GOT3 (cell line): ENCODE measurements at places on chromosomes 1 and 21.

DNA sequence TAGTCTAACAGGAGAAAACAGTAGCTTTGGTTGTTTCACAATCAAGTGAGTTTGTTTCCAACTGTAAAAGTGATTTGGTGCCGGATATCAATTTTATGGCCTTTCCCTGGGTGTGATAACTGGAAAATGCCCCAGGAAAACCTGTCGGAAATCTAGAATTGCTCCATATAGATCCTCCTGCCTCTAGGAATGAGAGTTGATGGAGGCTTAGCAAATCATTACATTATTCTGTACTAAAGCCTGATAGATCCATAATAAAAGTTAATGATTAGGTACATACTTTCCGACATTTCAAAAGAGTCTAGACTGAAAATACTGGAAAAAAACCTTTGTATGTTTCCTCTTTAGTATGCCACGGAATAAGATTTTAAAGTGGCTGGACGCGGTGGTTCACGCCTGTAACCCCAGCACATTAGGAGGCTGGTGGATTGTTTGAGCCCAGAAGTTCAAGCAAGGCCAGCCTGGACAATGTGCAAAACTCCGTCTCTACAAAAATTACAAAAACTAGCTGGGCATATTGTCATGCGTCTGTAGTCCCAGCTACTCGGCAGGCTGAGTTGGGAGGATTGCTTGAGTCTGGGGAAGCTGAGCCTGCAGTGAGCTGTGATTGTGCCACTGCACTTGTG lies 70.0 kb upstream of the SLC45A1 start:
- no peak for DNase-seq

DNA sequence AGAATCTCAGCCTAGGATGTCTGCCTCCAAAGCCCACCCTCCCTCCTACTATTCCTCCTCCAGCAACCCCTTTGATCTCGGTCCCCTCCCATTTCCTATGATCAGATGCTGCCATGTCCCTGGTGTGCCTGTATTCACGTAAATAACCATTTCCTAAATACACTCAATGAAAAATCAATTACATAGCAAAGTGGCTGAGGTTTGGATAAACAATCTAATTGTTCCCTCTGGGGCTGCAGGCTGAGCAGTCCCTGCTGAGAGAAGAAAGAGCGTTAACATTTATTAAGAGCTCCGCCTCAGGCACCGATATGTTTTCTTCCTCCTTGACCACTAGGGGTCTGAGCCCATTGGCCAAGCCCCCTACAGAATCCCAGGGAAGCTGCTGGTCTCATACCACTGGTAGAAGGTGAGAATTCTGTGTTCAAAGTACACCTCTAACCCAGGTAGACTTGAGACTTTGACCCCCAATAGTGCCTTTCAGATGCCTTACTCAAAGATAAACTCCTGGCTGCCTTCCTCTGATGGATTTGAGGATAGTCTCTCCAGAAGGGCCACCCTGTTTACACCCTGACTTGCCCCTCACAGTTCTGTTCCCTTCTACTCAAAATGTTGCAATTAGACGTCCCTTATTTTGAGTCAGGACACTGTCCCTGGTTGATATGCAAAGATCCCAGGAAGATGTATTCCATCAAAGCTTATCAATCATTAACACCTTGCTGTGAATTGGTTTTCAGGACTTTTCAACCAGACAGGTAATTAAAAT lies 33.9 kb upstream of the CAMK1G start:
- no peak for DNase-seq

GRCh38 chr1:216054600-216054999 lies 368.6 kb downstream of the USH2A start:
- no peak for DNase-seq

- no peak for DNase-seq
Observed at GRCh38 chr1:19750882-19751276, 48.8 kb downstream of the TMCO4 start.

DNA sequence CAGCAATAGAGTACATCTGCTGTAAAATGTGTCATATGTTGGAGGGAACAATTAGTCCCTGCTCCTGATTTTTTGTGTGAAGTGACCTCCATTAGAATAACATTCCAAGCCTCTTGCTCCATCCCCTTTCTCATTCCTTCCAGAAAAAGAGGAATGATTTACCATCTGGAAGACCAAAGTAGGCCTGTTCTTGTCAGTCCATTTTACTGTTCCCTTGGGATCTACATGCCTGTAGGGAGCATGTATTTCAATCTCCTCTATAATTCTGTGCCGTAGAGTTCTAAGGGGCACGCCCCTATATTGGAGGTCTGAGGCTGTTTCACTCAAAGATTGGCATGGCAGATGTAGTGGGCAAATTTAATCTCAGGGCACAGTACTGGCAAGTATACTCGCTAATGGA lies 48.8 kb upstream of the MAN1A2 start:
- no peak for DNase-seq

GRCh38 chr21:41725421-41726031 lies 41.3 kb downstream of the RIPK4 start:
- no peak for DNase-seq

DNA sequence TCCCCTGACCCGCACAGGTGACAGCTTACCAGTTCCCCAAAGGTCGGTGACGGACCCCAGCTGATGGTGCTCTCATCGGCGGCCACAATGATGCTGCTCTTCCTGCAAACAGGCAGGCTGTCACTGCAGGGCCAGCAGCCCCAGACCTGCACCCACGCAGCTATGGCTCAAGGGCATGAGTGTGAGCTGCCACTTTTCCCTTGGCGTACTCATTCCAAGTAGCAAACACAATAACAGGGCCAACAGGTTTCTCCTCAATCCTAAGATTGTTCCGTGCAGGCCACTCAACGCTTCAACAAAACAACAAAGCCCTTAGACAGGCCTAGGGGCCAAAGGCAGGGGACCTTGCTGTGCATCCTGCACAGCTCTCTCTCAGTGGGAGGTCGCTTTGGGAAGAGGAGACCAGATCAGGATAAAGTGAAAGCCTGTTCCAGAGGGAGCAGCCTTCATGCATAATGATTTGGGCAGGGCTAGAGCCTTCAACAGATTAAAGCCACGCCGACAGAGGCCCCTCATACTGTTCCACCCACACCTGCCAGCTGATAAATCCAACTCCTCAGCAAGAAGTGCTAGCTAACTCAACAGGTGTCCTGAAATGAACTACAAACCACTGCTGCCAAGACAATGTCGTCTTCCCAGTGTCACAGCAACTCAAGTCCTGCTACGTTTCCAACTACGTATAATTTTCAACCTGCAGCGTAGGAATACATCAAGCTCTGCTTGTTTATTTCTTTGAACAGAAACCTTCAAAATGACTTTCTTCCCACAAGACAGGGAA lies 27.2 kb downstream of the RCC2 start:
- DNase-seq, result no peak

DNA sequence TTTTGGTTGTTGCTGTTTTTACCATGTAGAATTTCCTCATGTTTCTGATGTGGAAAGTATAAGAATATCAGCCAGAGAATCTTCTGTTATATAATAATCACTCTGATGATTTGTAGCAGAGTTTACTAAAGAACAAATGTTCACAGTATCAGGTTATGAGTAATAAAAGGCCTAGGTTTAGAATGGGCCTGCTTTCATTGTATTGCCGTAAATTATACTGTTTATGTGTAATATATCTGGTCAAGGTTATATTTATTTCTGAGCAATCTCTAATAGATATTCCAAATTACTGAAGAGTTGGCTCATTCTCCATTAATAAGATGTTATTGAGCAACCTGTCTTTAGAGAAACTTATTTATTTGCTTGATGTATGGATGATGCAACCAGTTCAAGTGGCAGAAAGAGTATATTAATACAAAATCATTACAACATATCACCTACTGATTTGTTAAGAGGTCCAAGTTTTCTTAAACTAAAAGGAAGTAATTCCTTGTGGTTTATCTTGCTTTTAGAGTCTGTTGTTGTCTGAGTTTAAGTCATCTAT lies 649.4 kb upstream of the CXADR start:
- no peak for DNase-seq

DNA sequence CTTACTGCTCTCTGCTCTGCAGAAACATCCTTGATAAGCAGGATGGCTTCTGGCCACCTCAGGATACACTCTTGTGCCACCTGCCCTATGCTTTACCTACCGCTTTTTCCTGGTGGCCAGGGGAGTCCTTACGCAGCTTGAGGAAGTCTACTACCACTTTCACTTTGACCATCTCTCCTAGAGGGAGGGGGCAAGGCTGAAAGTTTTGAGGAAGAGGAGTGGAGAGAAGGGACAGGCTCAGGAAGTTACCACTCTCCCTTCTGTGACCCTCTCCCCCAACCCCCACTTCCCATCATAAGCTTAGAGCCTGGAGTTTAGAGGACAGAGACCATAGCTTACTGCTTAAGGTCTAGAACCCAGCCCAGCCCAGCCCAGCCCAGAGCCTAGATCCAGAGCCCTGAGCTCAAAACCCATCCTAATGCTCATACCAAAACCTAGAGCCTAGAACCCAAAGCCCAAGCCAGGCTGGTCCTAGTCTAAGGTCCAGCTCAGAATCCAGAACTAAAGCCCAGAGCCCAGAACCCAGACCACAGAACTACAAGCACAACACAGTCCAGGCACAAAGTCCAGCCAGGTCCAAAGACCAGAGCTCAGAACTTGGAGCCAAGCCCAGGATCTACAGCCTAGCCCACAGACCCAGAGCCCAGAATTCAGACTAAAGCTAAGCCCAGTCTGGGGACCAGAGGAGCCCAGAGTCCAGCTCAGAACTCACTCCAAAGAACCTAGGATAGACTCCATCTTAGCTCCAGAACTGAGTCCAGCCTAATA lies 18.0 kb upstream of the MFSD2A start:
- no peak for DNase-seq

- DNase-seq, result no peak
Observed at GRCh38 chr1:172823534-172823933, 164.6 kb downstream of the FASLG start.

DNA sequence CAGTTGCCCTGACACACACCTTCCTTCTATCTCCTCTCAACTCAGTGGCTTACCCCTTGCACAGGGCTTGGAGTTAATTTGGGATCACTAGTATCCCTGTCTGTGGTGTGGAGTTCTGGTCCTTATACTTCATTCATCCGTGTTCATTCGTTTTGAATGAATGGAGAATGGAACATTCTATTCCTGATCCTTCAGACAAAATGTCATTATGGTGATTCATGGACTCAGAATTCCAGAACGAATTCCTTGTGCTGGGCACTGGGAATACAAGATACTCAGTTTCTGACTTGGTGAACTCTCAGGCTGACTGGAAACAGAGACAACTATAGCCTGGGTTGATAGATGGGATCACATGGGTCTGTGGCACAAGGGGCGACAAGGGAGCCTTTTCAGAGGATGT lies 49.9 kb upstream of the TRABD2B start:
- no peak for DNase-seq

DNA sequence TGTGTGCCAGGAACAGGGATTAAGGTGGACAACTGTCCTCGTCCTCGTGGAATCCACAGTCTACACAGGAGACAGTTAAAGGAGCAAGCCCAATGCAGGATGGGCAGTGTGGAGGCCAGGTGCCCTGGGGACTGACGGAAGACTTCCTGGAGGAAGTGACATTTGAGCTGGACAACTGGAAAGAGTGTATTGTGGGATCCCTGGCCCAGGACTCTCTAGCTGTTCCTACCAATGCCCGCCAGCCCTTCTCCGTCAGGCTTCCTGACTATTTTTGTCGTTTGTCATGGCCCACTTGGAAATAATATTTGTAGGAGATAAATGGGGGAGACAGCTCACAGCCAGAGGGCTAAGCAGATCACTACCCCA lies 235.3 kb downstream of the TOMM20 start:
- no peak for DNase-seq

DNA sequence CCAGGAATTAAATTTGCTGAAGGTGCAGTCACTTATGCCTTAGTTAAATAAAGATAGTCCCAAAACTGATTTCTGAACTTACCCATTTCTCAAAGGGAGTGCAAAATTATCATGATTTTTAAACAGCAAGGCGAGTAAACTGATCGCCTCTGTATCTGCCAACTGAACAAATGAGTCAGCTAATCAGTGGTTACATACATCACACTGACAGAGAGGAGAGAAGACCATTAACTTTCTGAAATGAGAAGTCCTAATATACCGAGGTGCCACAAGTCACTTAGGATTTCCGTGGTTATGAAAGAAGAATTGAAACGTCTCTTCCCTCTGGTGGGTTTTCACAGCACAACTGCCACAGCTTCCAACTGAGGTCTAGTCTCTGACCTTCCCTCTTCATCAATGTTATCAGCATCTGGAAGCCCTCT lies 400.7 kb downstream of the SMYD3 start:
- DNase-seq, result no peak

- DNase-seq, result no peak
Observed at GRCh38 chr1:3373700-3374405, 80.6 kb upstream of the ARHGEF16 start.

- no peak for DNase-seq
Observed at GRCh38 chr1:72932025-72932424, 649.7 kb upstream of the NEGR1 start.

DNA sequence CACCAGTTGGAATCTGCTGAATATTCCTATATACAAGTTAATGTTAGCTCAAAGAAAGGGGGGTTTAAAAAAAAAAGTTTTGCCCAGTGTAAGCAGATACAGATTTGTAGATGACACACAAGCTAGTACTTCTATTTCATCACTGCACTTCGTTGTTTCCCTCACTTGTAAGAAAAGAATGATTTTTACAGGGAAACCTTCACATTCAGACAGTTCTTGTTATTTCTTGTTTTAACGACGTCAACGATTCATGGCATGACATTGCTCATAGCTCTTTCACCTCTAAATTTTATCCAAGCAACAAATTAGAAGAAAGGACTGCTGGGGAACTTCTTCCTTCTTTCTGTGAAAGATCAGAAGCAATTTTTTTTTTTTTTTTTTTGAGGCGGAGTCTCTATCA lies 25.7 kb upstream of the C1orf105 start:
- DNase-seq, result no peak

- DNase-seq, result no peak
Observed at GRCh38 chr1:162007466-162007865, 16.2 kb downstream of the OLFML2B start.

DNA sequence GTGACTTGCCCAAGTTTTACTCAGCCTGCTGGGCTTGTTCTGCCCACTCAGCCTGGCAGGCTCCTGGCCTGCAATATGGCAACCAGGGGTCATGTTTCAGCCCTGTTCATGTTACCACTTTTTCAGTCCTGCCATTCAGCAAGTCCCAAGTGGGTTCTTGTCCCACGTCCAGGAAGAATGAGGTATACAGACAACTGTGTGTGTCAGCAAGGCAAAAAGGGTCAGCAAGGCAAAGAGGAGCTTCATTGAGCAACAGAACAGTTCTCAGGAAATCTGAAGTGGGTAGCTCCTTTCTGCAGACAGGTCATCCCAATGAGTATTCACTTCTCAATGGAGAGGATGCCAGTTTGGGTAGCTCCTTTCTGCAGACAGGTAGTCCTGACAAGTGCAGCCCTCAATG lies 1233.3 kb upstream of the B3GALT2 start:
- no peak for DNase-seq

GRCh38 chr1:161115132-161115711 lies 2.6 kb downstream of the PFDN2 start:
- DNase-seq, result no peak

GRCh38 chr21:45050345-45050796 lies 24.0 kb upstream of the ADARB1 start:
- DNase-seq, result no peak

GRCh38 chr1:167676205-167676915 lies 45.4 kb upstream of the MPZL1 start:
- no peak for DNase-seq

- DNase-seq, result no peak
Observed at GRCh38 chr1:223177681-223178080, 34.6 kb upstream of the TLR5 start.

- no peak for DNase-seq
Observed at GRCh38 chr1:210686841-210687240, 358.1 kb downstream of the HHAT start.

GRCh38 chr1:50163680-50164079 lies 55.0 kb downstream of the ELAVL4 start:
- DNase-seq, result no peak
